Stimulated activated CD4-positive, alpha-beta T cell treated with anti-CD3 and anti-CD28 coated beads, TNF-alpha, amount 100 ng/mL, for 24 hours (primary cell): ENCODE measurements at places on chromosomes 2 and 18.

- no peak for DNase-seq
These were observed 371.4 kb upstream of the ATP5MC3 start for GRCh38 chr2:175552902-175553301.

GRCh38 chr2:210169516-210170195 lies 1.6 kb downstream of the KANSL1L start:
- no peak for DNase-seq

- no peak for DNase-seq
These were observed 42.4 kb upstream of the FIGN start for GRCh38 chr2:163778045-163778781.

DNA sequence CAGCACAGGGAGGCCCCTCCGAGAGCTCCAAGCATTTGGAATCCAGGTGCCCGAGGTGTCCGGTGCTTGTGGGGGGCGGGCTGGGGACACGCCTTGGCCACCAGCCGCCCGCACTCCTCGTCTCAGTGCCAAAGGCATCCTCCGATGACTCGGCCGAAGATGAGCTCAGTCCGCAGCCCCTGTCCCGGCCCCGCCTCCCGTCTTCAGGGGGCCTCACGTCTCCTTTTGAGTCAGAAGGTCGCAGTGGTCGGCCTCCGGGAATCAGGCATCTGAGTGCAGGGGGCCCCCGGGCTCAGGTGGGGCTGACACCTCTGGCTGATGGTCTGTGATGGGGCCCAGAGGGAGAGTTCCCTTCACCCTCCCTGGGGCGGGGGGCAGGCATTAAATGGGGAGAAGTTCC lies 74.8 kb downstream of the NFATC1 start:
- no peak for DNase-seq

- no peak for DNase-seq
These were observed 225.0 kb upstream of the RAB6C start for GRCh38 chr2:129754421-129754820.

- no peak for DNase-seq
These were observed 773 bp downstream of the MBP start for GRCh38 chr18:77131652-77132368.

GRCh38 chr2:37898448-37898847 lies 26.6 kb upstream of the RMDN2 start:
- no peak for DNase-seq

- DNase-seq: no peak
These were observed 30.4 kb upstream of the MAPRE3 start for GRCh38 chr2:26940001-26940400.

- no peak for DNase-seq
These were observed 5.1 kb downstream of the SLC39A10 start for GRCh38 chr2:195662138-195662537.

- DNase-seq: no peak
These were observed 91.2 kb upstream of the SESTD1 start for GRCh38 chr2:179355881-179356280.

DNA sequence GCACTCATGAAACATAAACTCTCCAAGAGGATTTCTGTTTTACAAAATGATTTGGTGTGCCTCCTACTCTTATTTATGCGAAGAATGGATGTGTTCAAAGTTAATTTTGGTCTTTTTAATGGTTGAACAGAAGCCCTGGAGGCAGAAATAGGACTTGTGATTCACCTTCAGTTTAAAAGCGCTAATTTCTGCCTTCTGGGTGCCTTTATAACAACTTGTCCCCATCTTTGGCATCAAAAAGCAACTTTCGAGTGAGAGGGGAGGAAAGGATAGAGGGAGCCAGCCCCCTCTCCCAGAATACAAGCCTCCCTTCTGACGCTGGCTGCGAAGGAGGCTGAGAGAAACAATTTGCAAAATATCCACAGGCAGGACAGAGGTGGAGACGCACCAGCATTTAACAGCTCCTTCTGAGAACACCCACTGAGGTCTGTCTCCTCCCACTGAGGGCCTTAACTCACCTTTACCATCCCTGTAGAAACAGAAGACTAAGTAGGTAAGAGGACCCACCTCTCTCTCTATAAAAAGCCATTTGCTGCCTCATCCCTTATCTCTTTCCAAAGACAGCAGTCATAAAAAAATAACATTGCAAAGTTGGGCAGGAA lies 24.3 kb upstream of the BCL11A start:
- DNase-seq: no peak

DNA sequence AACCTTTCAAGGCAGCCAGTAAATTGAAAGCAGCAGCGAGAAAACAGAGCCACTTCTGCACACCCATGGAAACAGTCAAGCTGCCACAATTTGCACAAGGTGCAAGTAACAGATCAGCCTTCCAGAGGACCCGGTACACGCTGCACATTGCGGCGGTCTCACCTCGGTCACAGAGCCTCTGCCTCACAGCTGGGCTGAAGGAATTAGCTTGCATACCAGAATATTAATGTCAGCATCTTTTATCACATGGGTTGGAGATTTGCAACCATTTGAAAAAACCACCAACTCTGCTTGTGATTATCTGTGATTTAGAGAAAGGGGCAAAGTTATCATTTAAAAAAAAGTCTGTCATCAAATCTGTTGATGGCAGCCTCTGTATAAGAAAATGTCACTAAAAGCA lies 330.5 kb upstream of the TCF4 start:
- no peak for DNase-seq

GRCh38 chr2:199606193-199606780 lies 148.5 kb upstream of the SATB2 start:
- DNase-seq: no peak

DNA sequence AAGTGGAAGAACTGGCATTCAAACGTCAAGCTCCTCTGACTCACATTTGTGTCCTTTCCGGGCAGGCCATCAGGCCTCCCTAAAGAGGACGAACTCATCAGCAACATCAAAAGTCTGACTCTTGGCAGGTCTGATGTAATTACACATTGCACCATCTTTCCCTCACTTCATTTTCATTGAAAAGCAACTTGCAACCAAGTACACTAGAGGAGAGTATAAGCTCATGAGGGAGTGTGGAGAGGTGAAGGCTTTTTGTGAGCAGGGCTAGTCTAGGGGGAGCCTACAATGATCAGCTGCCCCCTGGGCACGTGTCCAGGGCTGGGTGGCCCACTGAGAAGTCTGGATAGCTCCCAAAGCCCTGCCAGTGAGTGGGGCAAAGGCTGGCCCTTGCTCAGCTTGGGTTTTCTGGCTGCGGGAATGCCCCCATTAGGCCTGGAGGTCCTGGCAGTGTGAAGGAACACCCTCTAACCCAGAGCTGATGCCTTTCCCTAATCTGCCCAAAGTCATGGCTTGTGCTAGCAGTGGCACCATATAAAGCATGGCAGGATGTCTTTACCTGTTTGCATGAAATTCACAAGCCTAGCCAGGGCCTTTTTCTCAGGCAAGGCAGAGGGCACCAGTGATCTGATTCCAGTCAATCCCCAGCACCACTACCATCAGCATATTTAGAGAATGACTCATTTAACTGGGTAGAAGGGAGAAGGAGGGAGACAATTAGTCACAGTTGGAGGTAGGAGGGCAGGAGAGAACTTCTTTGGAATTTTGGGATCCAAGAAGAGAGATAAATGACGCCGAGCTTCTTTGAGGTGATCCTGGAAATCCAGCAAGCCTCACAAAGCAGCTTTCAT lies 8.5 kb upstream of the DAW1 start:
- no peak for DNase-seq

- peak; percentile 69 for DNase-seq
These were observed 261.0 kb upstream of the CXCR4 start for GRCh38 chr2:136378712-136379595.

GRCh38 chr2:79576451-79576850 lies 63.6 kb downstream of the CTNNA2 start:
- no peak for DNase-seq

DNA sequence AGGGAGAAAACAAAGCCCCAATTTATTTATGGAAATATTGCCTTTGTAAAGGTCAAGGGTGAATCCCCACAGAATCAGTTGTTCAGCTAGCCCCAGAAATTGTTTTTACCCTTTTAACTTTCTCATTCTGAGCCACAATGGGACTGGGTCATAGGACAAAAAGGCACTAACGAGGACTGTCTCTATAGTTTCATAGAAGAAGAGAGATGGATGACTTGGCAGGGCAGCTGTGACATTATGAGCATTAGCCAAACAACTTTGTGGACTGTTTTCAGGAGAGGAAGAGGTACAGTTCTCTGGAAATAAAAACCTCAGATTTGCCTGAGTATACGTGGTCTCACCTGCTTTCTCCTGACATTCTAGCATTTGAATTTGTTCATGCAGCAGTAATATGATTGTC lies 1155.8 kb upstream of the CHAC2 start:
- DNase-seq: no peak
